ENCODE measurements at places on chromosomes 13 and 19.

GRCh38 chr19:42281146-42281826 lies 12.2 kb downstream of the CIC start:
- peak; percentile 69 for DNase-seq

- no peak for DNase-seq
Measured at GRCh38 chr13:35770756-35771297, 294.3 kb upstream of the MAB21L1 start.

DNA sequence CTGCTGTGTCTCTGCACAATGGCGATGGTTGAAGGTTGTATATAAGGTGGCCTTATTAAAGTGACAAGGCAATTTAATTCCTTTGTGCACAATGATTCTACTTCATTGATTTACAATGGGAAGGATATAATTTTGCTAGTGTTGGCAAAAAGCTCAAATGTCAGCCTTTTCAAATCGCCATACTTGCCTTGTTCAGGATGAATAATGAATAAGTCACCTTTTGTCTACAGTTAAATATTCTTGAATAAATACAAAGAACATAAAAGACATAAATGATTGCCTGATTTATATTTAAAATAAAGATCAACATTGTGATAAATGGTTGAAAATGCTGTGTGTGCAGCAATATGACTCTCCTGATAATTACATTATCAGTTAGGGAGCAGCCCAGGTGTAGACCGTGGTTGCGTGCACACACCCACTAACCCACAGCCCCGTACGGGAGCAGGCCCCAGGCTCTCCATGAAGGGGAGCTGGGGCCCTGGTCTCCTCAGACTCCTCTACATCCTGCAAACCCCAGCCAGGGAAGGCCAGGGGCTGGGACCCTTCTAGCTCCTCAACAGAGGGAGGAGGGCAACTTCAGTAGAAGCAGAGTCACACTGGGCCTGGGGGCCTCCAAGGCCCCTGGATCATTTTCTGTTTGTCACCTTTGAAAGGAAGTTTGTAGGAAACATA lies 64.9 kb downstream of the TEX29 start:
- no peak for DNase-seq

GRCh38 chr19:39412100-39412866 lies at the start of gene PLEKHG2:
Gene PLEKHG2, plus strand, starts transcription at chr19:39412669. Its CDS starts 1,418 bp downstream, at chr19:39414087.
- peak; percentile 100 for DNase-seq

- DNase-seq, result no peak
Measured at GRCh38 chr19:27974082-27974513, 1238.9 kb downstream of the UQCRFS1 start.

- no peak for DNase-seq
Measured at GRCh38 chr19:8337728-8338127, 5.3 kb downstream of the KANK3 start.

DNA sequence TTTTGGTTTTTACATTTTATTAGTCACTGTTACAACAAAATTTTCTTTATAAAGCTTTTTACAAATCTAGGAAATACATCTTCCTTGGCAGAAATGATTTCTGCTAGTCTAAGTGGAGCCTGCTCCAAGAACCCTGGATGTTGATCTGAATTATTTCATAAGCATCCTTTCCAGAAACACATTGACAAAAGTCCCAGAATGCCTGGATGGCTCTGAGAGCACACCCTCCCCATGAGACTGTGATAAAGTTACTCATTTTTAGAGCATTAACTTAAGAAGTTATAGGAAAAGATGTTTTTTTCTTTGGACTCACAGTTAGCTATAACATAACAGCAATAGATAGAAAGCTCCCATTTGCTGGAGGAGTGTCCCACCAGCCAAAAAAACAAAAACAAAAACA lies 559.6 kb upstream of the SPRY2 start:
- DNase-seq, result no peak

GRCh38 chr19:51006406-51006805 lies 5.0 kb upstream of the KLK8 start:
- DNase-seq, result no peak

DNA sequence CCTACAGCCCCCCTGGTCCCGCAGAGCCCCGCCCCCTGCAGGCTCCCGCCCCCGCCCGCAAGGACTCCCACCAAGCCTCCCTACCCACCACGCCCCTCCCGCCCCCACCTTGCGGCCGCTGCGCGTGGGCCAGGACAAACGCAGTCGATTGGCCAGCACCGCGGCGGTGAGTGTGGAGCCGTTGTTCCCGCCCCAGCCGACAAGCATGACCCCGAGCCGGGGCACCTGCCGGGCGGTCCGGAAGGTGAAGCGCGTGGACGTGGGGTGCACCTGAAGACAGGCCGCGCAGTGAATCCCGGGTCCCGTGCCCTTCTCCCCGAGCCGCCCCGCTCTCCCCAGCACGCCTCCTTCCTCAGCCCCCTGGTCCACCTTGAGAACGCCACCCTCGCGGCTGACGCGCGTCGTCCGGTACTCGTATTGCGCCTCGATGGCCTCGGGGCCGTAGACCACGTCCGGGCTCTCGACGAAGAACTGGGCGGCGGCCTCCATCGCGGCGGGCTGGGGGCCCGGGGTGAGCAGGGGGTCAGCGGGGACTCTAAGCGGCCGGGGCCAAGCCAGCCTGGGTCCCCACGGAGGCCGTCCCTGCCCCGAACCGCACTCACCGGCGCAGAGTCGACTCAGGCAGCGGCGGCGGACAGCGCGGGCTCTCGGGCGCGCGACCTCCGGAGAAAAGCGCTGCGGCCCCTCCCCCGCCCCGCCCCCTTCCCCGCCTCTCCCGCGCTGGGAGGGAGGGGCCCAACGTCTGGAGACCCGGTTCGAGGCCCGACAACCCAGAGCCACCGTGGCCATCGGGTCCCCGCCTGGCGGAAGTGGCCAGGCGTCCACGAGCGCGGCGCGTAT lies at the start of gene ISYNA1:
ISYNA1 (minus strand) TSS at position 643 of the 840 bp plus-strand sequence; CDS start at position 489, 154 bp downstream.
- DNase-seq, result peak; percentile 66

- DNase-seq, result no peak
Measured at GRCh38 chr19:38740932-38741331, 3.3 kb downstream of the CAPN12 start.

DNA sequence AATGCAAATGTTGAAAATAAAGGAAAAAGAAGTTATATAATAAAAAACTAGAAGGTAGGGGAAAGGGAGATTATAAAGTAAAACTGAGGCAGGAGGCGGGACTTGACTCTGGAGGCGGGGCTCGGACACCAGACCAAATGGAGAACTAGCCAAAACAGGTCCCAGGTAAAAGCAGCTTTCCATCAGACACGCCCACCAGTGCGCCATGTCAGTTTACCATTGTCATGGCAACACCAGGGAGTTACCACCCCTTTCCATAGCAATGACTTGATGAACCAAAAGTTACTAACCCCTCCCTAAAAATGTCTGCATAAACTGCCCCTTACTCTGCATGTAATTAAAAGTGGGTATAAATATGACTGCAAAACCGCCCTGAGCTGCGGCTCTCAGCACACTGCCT lies 70.9 kb downstream of the PEPD start:
- DNase-seq, result no peak

DNA sequence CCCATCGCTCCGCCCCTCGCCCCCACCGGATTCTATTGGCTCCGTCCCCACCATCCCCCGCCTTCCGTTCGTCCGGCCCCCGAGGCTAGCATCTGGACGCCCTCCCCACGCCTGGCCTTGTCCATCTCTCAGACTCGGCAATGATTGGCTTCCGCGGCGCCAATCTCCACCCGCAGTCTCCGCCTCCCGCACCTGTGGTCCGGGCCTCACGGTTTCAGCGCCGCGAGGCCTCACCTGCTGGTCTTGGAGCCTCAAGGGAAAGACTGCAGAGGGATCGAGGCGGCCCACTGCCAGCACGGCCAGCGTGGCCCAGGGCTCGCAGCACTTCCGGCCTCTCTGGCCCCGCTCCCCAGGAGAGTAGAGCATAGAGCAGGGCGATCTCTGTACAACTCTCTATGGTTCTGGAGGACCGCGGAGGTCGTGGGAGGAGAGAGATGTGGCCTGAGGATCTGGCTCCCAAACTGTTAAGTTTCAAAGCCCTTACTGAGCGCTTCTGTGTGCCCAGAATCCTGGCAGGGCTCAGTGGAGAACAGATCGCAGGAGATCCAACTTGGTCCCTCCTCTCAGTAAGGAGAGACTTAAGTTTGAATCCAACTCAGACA lies at the start of gene ERCC1:
ERCC1 (minus strand) TSS at position 329 of the 602 bp plus-strand sequence. CDS start 543 bp downstream, outside the sequence.
- DNase-seq, result peak; percentile 94

DNA sequence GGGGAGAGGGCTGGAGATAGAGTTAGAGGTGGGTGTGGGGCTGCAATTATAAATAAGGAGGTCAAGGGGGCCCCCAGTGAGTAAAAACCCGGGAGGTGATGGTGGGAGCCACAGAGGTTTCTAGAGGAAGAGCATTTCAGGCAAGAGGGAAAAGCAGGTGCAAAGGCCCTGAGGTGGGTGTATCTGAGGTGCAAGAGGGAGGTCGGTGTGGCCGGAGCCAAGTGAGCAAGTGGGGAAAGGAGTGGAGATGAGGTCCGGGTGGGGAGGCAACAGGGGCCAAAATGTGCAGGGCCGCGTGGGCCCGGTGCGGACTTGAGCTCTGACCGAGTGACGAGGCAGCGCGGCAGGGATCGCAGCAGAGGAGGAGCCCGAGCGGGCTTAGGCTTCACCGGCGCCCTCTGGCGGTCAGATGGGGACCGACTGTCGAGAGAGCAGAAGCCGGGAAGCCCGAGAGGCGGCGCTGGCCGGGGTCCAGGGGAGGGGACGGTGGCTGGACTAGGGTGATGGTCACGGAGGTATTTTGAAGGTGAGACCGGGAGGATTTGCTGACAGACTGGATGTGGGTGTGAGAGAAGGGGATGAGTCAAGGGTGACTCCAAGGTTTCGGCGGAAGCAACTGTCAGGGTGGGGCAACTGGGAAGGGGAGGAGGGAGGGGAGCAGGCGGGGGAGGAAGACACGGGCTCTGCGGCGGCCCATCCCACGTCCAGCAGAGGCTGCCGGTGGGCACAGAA lies 17.7 kb upstream of the SPACA4 start:
- peak; percentile 74 for DNase-seq

DNA sequence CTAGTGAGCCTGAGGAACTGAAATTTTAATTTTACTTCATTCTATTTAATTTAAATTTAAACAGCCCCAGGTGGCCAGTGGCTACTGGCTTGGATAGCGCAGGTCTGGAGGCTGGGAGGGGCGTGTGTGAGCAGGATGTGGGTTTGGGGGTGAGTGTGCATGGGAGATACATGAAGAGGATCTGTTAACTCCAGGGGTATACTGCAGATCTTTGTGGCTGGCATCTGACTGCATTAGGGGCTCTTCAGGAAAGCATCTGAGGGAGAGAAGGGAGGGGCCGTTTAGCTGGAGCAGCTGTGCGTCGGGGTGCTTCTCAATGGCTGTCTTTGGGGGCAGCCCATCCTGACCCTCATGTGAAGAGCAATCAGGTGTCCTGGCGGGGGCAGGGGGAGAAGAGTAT lies 6.8 kb downstream of the SHANK1 start:
- DNase-seq, result no peak

GRCh38 chr19:51064534-51065220 lies at the start of gene KLK13:
Gene KLK13, minus strand, starts transcription at chr19:51065092. Its CDS starts 25 bp downstream, at chr19:51065067.
- no peak for DNase-seq

DNA sequence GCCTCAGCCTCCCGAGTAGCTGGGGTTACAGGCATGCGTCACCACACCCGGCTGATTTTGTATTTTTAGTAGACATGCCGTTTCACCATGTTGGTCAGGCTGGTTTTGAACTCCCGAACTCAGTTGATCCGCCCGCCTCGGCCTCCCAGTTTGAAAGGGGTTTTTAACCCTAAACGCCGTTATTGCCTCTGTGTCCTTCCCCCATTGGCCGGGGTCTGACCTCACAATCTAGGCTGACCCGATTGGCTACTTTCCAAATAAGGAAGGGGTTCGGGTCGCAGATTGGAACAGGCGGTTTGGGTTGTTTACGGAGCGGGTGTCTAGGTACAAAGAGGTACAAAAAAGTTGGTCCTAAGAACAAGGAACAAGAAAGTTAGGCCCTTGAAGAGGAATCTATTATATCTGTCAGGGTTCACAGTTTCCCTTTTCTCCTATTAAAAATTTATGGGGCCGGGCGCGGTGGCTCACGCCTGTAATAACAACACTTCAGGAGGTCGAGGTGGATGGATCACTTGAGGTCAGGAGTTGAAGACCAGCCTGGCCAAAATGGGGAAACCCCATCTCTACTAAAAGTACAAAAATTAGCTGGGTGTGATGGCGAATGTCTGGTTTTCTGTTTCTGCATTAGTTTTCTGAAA lies 1.0 kb downstream of the ZNF253 start:
- peak; percentile 12 for DNase-seq

DNA sequence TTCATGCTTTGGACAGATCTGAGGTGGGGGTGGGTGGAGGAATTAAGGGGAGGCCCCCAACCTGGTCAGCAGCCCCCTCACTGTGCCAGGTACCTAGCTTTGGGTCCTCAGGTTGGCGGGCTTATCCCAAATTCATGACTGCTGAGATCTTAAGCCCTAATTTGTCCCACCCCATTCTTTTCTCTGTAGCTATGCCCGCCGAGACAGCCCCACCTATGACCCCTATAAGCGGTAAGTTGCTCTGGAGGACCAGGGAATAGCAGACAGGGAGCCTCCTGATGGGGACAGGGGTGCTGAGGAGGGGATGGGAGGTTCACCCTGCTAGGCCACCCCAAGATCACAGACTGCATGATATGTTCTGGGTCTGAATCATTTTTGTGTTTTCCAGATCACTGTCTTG lies 14.3 kb downstream of the ZNF296 start:
- no peak for DNase-seq

- no peak for DNase-seq
Measured at GRCh38 chr13:31870511-31870910, 131.2 kb downstream of the RXFP2 start.

DNA sequence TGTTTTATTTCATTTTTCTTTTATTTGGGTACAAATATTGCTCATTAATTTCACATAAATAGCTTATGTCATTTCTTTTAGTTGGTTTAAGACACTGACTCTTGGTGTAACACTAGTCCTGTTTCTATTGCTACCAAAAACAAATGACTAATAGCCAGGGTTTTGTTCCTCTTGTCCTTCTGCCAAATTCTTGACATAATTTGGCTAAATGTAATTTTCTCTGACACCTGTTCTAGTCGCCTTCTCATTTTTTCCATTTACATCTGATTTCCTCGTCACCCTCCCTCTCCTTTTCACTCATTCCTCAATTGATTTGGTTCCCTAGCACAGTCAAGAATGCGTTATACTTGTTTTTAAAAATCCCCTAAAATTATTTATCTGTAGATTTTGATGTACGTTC lies 1718.7 kb downstream of the EFNB2 start:
- no peak for DNase-seq

GRCh38 chr13:114212158-114212495 lies 22.6 kb upstream of the CDC16 start:
- peak; percentile 88 for DNase-seq

GRCh38 chr13:97134364-97135095 lies 87.6 kb upstream of the MBNL2 start:
- no peak for DNase-seq

- peak; percentile 45 for DNase-seq
Measured at GRCh38 chr13:98033277-98034247, 80.1 kb downstream of the IPO5 start.

GRCh38 chr13:76053181-76053580 lies 417.1 kb downstream of the LMO7 start:
- DNase-seq, result no peak

- DNase-seq, result no peak
Measured at GRCh38 chr13:27789153-27789494, 3.2 kb upstream of the GSX1 start.

- peak; percentile 92 for DNase-seq
Measured at GRCh38 chr13:105436943-105437342, 1098.5 kb downstream of the EFNB2 start.
